Colonic mucosa (tissue), 4 donors: ENCODE measurements at places on chromosomes 5 and 9. TPM values are rescaled to one million over a fixed set of nuclear protein-coding genes. Genes with fewer than 3 reads are reported as not detected.

EFNA5 gene
- total RNA-seq = 11.1 TPM

PRDM9 gene
- not detected for total RNA-seq

DNA sequence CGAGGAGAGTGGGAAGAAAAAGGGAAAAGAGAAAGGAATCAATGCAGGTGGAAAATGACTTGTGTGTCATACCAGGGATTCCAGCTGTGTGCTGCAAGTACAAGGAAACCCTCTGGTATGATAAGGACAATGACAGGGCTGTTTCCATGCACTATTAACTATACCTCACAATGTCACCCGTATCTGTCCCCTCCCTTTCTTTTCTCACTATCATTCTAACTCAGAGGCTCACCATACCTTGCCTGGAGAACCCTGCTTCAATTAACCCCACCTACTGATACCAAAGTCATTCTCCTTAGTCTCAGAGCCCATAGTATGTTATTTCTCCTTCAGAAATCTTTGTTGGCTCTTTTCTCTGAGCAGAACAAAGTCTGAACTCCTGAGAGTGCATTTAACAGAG is 236.2 kb upstream of the NREP start:
- no peak overlapping the region for H3K27ac ChIP-seq
- H3K36me3 ChIP-seq = no peaks in the 10 kb centered on the region
- no peaks in the 10 kb centered on the region for H3K27me3 ChIP-seq
- no peak overlapping the region for H3K4me3 ChIP-seq

DNA sequence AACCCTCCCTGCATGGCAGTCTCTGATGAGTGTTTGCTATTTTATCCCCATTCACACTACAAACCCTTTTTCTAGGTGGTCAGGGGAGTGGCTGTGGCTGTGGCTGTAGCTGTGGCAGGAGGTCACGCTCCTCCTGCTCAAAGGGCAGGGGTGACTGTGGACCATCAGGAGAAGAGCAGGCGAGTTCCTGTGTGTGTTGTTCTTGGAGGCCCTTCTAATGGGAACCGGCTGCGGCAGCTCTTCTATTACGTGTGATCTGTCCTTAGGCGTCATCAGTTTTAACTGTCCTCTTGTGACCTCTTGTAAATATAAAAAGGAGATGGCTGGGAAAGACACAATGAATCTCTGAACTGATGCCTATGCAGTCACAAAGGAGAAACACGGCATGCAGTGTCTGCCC is 65.1 kb downstream of the ANKH start:
- DNase-seq = no peak
- H3K4me1 ChIP-seq = no peaks in the 10 kb centered on the region
- no peaks in the 10 kb centered on the region for H3K36me3 ChIP-seq
- H3K27ac ChIP-seq = no peak overlapping the region
- no peaks in the 10 kb centered on the region for H3K27me3 ChIP-seq
- H3K4me3 ChIP-seq = no peak overlapping the region

- DNase-seq = no peak
- H3K4me3 ChIP-seq = no peak overlapping the region
- no peaks in the 10 kb centered on the region for H3K36me3 ChIP-seq
- no peak overlapping the region for H3K27ac ChIP-seq
- H3K4me1 ChIP-seq = peaks cover 25% of the 10 kb centered on the region
These were observed 1.5 kb downstream of the RMRP start for GRCh38 chr9:35656348-35656747.

DNA sequence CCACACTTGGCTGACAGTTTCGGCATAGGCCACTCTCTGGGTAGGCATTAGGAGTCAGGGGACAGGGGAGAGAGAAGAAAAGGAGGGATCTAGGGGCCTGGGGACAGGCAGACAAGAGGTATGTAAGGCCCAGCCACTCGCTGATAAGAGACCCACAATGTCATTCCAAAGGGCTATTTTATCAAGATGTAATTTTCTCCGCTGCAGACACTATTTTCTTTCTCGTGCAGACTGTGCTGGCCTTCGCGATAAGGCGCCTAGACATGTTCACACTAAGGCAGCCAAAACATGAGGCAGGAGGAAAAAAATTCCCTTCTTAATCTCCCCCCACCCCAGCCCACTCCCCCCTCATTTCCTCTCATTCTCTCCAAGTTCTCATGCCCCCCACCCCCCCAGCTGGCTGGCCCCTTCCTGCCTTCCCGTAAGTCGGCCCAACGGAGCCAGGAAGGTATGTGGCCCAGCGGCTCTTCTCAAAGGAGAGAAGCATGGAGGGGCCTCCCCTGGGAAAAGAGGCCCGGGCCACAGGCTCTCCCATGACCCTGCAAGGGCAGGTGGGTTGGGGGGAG is 44.9 kb upstream of the SYNPO start:
- H3K27ac ChIP-seq = no peak overlapping the region
- peaks cover 7% of the 10 kb centered on the region for H3K4me1 ChIP-seq
- no peak overlapping the region for H3K4me3 ChIP-seq
